CD4-positive, CD25-positive, alpha-beta regulatory T cell (primary cell): ENCODE measurements at places on chromosomes 11 and 22. TPM values are rescaled to one million over a fixed set of nuclear protein-coding genes. Genes with fewer than 3 reads are reported as not detected.
A peak's percentile ranks its signal among the peaks of the same experiment; 100 is the strongest.

- H3K4me3 ChIP-seq: no peak overlapping the region
- H3K4me1 ChIP-seq: no peaks in the 10 kb centered on the region
- no peaks in the 10 kb centered on the region for H3K27me3 ChIP-seq
- no peak for DNase-seq
Observed at GRCh38 chr11:66909181-66909580, 49.0 kb downstream of the PC start.

GRCh38 chr11:111631666-111632039 lies 29.4 kb downstream of the SIK2 start:
- H3K27me3 ChIP-seq: no peaks in the 10 kb centered on the region
- H3K27ac ChIP-seq: no peak overlapping the region
- H3K36me3 ChIP-seq: no peaks in the 10 kb centered on the region
- peaks cover 8% of the 10 kb centered on the region for H3K4me1 ChIP-seq

GRCh38 chr11:6627762-6628241 lies 8.6 kb upstream of the TPP1 start:
- H3K4me1 ChIP-seq: peaks cover 9% of the 10 kb centered on the region
- H3K36me3 ChIP-seq: no peaks in the 10 kb centered on the region
- peak overlapping the region; percentile 43 for H3K27ac ChIP-seq
- DNase-seq: no peak

DNA sequence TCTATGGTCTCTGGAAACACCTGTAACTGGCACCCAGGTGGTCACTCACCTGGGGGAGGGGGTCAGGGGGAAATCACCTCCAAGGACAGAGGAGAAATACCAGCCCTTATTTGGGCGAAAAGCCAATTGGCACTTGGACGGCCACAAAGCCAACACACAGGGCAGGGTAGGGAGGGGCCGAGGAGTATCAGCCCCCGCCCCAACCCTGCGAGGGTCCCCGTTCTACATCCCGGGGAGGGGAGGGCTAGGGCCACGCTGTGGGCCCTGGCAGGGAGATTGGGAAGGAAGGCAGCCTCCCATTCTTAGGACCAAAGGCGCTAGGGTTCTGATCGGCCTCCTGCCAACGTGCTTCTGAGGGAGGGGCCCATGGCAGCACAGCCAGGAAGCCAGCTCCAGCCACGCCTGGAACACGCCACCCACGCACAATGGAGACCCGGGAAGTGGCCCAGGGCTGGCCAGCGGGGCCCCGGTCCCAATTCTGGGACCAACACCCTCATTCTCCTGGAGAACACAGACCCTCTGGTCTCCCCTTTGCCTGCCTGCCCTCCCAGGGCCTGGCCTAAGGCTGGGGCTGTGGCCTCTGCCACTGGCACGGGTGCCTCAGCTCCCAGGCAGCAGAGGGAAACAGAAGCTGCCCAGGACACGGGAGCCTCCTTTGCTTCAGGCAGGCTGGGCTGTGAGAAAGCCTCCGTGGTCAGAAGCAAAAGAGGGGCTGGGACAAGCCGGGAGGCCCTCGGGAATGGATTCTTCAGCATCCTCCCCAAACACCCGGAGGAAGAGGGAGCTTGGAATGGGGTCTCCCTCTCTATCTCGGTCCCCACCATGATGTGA lies 7.4 kb downstream of the CBX6 start:
- H3K36me3 ChIP-seq: peaks cover 15% of the 10 kb centered on the region
- H3K27me3 ChIP-seq: no peaks in the 10 kb centered on the region
- H3K4me1 ChIP-seq: peaks cover 13% of the 10 kb centered on the region
- H3K4me3 ChIP-seq: no peak overlapping the region
- no peak overlapping the region for H3K27ac ChIP-seq

DNA sequence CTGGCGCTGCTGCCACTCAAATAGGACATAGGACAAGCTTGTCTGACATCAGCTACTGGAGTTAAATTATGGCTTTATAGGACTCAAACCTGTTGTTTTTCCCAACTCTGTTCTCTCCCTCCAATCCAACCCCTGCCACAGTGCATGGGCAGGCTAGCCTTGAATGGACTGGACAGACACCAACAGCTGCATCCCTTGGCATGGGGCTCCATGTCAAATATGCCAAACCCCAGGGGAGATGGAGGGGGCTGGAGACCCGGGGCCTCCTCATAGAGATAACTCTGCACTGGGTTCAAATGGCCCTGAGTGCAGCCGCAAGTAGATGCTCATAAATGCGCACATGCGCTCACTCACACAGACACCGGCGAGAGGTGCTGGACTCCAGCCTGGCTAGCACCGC lies 28.9 kb downstream of the CD5 start:
- H3K4me3 ChIP-seq: no peak overlapping the region
- H3K36me3 ChIP-seq: peaks cover 13% of the 10 kb centered on the region
- H3K27ac ChIP-seq: no peak overlapping the region
- no peaks in the 10 kb centered on the region for H3K27me3 ChIP-seq
- H3K4me1 ChIP-seq: peaks cover 15% of the 10 kb centered on the region

- peak; percentile 37 for DNase-seq
- H3K27ac ChIP-seq: peak within 1 kb of the TSS; percentile 14
- H3K36me3 ChIP-seq: no peaks in the 10 kb centered on the region
Observed at GRCh38 chr11:45922425-45923082, at the start of gene LARGE2. Gene LARGE2 (plus strand): TSS chr11:45922656. CDS start chr11:45922883, 227 bp downstream.

- H3K4me1 ChIP-seq: peaks cover 22% of the 10 kb centered on the region
- no peak for DNase-seq
- peaks cover 39% of the 10 kb centered on the region for H3K36me3 ChIP-seq
- no peaks in the 10 kb centered on the region for H3K27me3 ChIP-seq
Observed at GRCh38 chr22:36528341-36528740, 625 bp downstream of the EIF3D start.

DNA sequence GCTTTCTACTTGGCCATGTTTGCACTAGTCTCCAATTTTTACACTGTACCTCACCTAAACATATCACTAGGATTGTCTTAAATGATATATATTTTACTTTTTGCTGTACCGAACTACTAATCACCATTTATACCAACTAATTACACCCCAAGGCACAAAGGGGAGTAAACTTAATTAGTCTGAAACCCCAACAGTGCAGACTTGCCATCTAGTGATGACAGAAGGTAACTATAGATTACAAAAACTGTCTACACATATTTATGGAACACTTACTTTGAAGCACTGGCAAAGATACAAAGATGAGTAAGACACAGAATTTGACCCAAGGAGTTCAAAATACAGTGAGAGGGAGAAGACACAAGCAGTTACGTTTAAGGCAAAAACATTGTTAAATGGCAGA lies 139.7 kb downstream of the CNTN5 start:
- no peaks in the 10 kb centered on the region for H3K27me3 ChIP-seq
- DNase-seq: no peak
- H3K4me3 ChIP-seq: no peak overlapping the region
- no peaks in the 10 kb centered on the region for H3K4me1 ChIP-seq

- no peak overlapping the region for H3K4me3 ChIP-seq
- no peaks in the 10 kb centered on the region for H3K4me1 ChIP-seq
- peaks cover 44% of the 10 kb centered on the region for H3K36me3 ChIP-seq
- no peak overlapping the region for H3K27ac ChIP-seq
Observed at GRCh38 chr11:63908631-63909401, 8.1 kb downstream of the RCOR2 start.

DNA sequence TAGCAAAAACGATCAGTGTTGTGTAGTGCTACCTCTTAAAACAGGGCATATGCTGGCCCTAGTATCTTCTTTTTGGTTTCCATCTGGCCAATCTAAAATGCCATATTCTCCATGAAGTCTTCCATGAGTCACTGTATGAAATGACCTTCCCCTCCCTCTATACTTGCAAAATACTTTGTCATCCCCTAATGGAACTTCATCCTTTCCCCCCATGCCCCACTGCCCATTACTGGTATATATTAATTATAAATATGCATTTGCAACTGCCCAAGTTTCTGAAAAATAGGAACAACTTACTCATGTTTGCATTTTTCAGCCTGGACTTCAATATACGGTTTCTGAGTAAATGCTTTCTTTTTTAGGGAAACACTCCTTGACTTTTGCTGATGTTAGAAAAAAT lies 4.5 kb downstream of the APIP start:
- H3K4me3 ChIP-seq: no peak overlapping the region
- H3K27ac ChIP-seq: no peak overlapping the region
- H3K36me3 ChIP-seq: no peaks in the 10 kb centered on the region

ARHGAP8 gene
- total RNA-seq: 2.6 TPM

TEX12 gene
- 0.67 TPM for total RNA-seq

IFITM2 gene
- total RNA-seq: 376 TPM

NAALADL1 gene
- 16.4 TPM for total RNA-seq

RRM1 gene
- total RNA-seq: 76.9 TPM

SCN3B gene
- total RNA-seq: not detected

OR6T1 gene
- total RNA-seq: not detected
